Nucleus accumbens (tissue), 56 donors: ENCODE measurements at places on chromosomes 2 and 18.

DNA sequence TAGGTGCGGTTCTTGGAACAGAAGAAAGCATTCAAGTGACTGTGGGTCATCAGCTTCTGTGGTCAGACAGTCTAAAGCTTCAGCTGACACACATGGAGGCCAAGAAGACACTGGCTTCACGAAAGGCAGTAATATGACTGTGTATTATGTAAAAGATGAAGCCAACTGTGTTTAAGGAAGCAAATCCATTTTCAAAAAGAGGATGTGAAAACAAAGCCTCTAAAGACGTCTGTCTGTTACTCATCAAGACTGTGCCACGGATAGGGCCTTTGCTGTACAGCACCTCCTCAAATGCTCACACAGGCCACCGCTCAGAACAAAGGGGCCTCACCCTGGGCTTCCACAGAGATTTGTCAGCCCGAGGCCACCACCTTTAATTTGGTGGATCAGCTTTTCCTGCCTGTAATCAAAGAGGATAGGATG is 21.1 kb upstream of the TMEM163 start:
- no peak for DNase-seq

- no peak for DNase-seq
Measured at GRCh38 chr2:227036527-227036926, 127.5 kb downstream of the COL4A4 start.

DNA sequence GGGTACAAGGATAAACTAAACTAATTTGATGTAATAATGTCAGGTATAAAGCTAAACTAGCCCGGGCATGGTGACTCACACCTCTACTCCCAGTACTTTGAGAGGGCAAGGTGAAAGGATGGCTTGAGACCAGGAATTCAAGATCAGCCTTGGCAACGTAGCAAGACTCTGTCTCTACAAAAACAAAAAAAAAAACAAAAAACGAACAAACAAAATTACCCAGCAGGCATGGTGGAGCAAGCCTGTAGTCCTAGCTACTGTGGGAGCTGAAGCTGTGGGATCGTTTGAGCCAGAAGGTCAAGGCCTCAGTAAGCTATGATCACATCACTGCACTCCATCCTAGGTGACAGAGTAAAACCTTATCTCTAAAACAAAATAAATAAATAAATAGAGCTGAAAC is 131.8 kb upstream of the KYNU start:
- no peak for DNase-seq

DNA sequence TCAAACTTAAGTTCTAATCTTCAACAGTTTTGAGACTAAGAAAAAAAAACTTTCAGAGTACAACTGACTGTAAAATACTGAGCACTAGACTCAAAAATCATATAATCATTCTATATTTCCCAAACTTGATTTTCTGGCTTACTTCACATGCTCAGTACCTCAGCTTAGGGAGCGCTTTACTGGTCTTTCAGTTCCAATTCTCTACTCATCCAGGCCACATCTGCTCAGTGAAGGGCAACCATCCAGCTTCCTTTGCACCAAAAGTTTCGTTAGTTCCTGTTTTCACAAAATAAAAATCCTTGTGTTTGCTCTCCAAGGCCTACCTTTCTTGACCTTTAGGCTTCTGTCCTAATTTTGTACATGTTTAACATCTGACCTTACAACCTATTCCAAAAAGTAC is 287.6 kb upstream of the LRRTM1 start:
- no peak for DNase-seq

GRCh38 chr2:75676464-75676863 is 29.9 kb downstream of the MRPL19 start:
- no peak for DNase-seq

DNA sequence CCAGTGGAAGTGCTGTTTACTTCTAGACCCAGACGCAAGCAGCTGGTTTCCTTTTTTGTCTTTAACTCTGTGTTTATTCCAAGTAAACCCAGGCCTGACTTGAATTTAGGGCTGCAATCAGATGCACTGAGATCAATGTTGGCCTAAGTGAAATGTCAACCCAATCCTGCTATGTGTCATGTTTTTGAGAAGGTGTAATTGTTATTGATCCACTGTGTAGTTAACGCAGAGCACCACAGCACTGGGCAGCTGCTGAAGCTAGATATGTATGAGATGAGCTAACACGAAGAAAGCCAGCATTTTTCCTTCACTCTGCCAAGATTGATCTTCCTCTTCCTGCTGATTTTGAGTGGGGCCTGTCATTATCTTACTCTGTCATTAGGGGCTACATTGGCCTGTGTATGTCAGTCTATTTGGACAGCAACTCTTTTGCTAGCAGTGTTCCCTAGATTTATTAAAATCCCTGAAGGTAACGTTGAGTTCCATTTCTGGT is 18.9 kb upstream of the DLX1 start:
- DNase-seq = no peak

- DNase-seq = no peak
Measured at GRCh38 chr2:227020416-227020815, 143.6 kb downstream of the COL4A4 start.
